Stimulated activated CD4-positive, alpha-beta T cell treated with anti-CD3 and anti-CD28 coated beads, Interleukin-12 subunit alpha, Interleukin-12 subunit beta, amount 100 ng/mL, for 48 hours (primary cell): ENCODE measurements at places on chromosomes 7 and 10.

- no peak for DNase-seq
Measured at GRCh38 chr10:125811251-125811650, 11.8 kb downstream of the UROS start.

DNA sequence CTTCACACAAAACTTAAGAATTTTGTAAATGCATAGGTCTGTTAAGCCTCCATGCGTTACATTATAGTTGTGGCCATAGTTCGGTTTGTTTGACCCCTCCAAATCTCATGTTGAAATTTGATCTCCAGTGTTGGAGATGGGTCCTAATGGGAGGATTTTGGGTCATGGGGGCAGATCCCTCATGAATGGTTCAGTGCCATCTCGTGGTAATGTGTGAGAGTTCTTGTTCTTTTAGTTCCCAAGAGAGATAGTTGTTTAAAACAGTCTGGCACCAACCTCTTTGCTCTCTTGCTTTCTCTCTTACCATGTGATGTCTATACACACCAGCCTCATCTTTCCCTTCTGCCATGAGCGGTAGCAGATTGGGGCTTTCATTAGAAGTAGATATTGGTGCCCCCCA, 264.3 kb downstream of the TCF7L2 start:
- DNase-seq = no peak

GRCh38 chr10:93947055-93947454, 46.7 kb upstream of the PLCE1 start:
- DNase-seq = no peak

GRCh38 chr7:52410032-52410431, 625.4 kb upstream of the POM121L12 start:
- DNase-seq = no peak

- no peak for DNase-seq
Measured at GRCh38 chr7:75813781-75814236, at the start of gene CCL24. TSS of gene CCL24 (minus strand) at chr7:75813806. CDS start at chr7:75813715, 91 bp downstream.

GRCh38 chr7:42972699-42973500, 40.7 kb downstream of the MRPL32 start:
- DNase-seq = no peak

DNA sequence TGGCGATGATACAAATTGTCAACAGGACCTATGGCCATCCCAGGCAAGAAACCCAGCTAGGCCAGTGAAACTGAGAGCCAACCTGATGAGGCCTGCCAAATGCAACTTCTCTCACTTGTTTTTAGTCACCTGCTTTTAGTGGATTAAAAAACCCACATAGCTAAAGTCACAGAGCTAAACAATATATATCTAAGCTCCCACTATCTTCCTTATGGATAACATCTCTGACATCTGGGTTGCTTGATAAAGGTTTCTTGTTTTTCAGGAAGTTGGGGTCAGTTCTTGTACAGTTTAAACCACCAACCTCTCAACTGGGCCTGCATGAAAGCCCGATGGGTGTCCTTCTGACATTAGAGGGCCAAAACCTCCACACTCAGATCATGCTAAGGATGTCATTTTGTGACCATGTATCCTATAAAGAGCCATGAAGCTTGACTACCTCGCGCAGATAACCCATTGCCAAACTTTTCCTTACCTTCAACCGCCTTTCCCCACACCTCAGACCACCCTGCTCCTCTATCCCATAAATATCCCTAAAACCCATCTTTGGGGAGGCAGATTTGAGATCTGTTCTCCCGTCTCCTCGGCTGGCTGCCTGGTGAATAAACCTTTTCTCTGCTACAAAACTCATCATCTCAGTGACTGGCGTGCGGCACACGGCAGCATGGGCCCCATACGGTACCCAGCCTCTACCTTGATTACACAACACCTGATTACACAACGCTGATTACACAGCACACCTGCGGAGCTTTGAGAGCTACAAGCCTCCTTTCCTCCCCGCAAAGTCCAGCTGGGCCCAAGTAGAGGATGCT, 797 bp upstream of the STMP1 start:
- DNase-seq = no peak

DNA sequence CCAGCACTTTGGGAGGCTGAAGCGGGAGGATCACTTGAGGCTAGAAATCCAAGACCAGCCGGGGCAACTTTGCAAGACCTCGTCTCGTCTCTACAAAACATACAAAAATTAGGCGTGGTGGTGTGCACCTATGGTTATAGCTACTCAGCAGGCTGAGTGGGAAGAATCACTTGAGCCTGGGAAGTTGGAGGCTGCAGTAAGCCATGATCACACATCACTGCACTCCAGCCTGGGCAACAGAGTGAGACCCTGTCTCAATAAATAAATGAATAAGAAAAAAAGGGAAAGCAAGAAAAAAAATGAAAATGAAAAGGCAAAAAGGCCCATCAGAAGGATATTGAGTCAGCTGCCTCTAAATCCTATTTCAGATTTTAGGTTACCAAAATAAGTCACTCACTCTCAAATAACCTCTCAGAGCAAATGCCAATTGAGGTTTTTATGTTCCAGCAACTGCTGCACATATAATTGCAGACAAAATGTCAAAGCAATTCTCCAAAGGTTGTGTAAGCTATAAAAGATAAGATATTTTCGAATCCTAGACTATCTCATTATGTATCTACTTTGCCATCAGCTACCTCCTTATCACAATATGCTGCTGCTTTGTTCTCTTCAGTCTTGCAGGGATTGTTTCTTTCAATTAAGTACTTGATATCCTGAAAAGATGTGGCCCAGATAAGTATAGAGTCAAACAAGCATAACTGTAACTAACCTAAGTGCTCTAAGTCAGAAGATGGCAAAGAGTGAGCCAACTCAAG, 4.7 kb downstream of the BAZ1B start:
- no peak for DNase-seq

GRCh38 chr10:17701301-17701700, 50.7 kb upstream of the TMEM236 start:
- DNase-seq = no peak

- no peak for DNase-seq
Measured at GRCh38 chr10:78672918-78673317, 395.8 kb upstream of the ZMIZ1 start.

DNA sequence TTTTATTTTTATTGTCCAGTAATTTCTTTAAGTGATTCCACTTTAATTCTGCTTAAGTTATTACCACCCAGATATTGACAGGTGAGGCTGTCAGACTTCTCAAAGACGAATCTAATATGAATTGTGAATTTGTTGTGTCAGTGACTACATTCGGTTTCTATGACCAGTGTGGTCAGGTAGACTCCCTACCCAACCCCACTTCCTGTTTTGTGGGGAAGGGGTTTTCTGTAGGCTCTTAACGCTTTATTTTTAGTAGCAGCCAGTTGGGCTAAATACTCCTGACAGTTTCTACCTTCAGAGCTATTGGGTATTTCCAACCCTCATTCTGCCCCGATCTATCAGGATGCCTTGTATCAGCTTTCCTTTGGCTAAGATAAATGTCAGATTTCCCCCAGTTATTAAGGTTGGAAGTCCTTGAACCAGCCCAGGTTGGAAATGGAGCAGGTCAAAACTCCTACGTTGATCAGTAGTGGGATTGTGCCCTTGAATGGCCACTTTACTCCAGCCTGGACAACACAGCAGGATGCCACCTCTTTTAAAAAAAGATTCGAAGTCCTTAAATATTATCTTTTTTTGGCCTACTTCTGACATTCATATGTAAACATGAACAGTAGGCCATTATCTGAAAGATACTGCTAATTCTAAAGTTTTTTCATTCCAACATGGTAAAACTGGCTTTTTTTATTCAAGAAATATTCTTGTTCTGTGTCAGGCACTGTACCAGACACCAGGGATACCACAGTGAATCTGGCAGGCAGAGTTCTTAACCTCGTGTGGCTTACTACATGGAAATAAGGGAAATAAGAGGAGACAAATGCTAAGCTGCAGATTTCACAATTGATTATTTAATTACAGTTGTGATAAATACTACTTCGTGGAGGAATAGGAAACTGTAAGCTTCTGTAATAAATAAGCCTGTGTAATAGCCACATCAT, 133.3 kb upstream of the SAMD8 start:
- DNase-seq = no peak

- DNase-seq = no peak
Measured at GRCh38 chr7:92643821-92644220, 53.6 kb upstream of the FAM133B start.

DNA sequence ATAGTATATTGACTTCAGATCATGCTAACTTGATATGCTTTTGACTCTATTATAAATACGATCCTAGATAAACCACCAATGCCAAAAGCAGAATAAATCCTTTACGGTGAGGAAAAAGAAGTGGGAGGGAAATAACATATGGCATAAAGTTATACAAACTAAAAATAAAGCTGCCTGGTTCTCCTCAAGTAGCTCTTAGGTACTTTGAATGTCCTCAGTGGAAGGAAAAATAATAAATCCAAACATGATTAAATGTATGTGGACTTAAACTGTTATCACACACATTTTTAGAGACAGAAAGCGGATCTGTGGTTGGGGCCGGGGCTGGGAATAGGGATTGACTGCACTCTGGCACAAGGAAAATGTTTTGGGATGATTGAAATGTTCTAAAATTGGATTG, 23.6 kb downstream of the EEPD1 start:
- DNase-seq = no peak

GRCh38 chr7:31078363-31078990, 26.4 kb downstream of the ADCYAP1R1 start:
- DNase-seq = no peak

- no peak for DNase-seq
Measured at GRCh38 chr7:18356191-18356645, 139.3 kb upstream of the HDAC9 start.

- no peak for DNase-seq
Measured at GRCh38 chr7:150415161-150416153, 35.0 kb upstream of the GIMAP8 start.

DNA sequence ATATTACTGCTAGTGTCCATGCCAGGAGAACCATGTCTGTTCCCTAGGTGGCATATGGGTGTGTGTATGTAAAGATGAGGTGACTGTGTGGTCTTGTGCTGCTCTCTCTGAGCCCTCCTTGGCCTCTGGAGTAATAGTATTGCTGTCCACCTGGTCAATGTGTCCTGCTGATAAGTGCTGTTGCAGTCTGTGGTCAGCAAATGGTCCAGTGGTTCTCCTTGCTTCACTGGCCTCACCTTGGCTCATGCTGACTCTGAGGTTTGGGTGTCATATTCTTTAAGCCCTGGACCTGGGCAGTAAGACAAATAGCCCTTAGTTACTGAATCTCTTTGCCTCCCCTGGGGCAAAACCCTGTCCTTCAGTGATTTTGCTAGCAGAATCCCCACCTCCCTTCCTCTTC, 56.8 kb downstream of the TPST1 start:
- no peak for DNase-seq
